RPMI7951 (cell line): ENCODE measurements at places on chromosomes 7 and 10. TPM values are rescaled to one million over a fixed set of nuclear protein-coding genes. Genes with fewer than 3 reads are reported as not detected.

- no peak for DNase-seq
Observed at GRCh38 chr10:128052696-128053095, 73.5 kb downstream of the MKI67 start.

DNA sequence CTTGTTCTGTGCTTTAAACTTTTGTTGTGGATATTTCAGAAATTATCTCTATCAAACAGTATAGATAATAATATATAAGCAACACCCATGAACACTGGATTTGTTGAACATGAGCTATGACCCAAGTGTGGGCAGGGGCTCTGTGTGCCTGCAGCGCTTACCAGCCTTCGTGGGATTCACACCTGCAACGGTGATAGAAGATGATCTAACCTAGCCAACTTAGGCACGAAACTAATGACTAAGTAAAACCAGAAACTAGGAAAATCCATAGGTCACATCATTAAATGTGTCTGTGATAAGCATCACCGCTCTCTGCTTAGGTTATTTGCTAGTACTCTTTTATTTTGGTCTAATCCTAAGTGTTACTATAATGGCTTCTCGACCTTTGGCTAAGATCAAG, 18.0 kb downstream of the SPAG6 start:
- no peak for DNase-seq

GRCh38 chr10:61634746-61635145, 28.0 kb upstream of the CABCOCO1 start:
- DNase-seq = no peak

DNA sequence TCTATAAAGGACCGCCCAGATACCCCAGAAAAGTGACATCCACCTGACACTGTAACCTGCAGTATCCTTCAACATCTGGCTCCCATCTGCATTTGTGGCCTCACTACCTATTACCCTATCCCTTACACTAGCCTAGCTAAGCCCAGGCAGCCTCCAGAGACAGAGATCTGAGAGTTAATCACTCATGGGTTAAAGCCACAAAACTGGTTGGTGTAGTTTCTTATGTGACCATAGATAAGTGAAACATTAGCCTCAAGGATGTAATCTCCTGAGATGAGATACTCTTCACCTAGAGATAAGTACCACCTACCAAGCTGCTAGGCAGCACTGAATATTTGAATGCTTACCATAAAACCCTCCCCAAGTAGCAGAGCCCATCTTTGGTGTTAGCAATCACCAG, 35.4 kb downstream of the CTTNBP2 start:
- DNase-seq = no peak

DNA sequence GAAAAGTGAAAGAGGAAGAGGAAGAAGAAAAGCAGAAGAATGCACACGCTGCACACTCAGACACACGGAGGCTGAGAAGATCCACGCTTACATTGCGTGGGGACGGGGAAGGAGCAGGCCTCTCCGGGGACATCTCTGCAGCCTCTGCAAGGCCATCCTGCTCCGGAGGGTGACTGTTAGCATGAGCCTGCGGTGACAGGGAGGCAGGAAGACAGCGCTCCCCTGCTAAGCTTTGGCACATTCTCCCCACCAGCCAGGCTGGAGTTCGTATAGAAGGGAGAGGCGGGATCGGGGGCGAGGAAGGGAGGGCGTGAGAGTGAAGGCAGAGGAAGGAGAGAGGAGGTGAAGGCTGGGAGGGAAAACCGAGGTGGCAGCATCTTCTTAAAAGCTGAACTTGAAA, 366.0 kb upstream of the SHH start:
- DNase-seq = no peak

GRCh38 chr7:4871056-4871680, 9.3 kb upstream of the PAPOLB start:
- DNase-seq = no peak

GRCh38 chr10:34333513-34333912, 481.6 kb downstream of the PARD3 start:
- DNase-seq = peak; percentile 41

- DNase-seq = no peak
Observed at GRCh38 chr7:36742911-36743775, 18.8 kb upstream of the AOAH start.

DNA sequence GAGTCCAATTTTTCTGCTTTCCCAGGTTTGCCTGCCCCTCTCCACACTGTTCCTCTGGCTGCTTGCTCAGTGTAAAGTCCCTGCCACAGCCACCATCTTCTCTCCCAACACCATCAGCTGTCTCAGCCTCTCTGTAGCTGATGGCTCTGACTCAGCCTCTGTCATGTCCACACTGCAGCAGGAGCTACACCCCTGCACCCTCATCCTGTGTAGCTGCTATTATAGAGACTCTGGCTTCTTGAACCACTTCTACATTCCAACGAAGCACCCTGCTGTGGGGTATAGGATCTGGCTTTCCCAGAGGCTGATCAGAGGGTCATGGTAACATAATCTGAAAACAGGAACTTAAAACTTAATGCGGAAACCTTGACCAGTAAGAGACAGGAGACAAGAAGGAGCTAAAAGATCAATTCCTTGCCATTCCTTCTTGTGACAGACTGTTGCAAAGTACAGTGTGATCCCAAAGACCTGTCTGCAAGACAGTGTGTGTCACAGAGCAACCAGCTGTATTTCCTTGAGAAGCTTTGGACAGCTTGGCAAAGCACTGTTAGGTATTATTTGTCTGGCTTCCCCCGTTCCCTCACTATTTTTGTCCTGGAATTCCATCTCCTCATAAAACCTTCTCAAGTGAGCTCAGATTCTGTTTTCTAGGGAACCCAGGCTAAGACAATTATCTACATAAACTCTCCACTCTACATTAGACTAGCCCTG, 42.3 kb downstream of the NRCAM start:
- DNase-seq = no peak

DNA sequence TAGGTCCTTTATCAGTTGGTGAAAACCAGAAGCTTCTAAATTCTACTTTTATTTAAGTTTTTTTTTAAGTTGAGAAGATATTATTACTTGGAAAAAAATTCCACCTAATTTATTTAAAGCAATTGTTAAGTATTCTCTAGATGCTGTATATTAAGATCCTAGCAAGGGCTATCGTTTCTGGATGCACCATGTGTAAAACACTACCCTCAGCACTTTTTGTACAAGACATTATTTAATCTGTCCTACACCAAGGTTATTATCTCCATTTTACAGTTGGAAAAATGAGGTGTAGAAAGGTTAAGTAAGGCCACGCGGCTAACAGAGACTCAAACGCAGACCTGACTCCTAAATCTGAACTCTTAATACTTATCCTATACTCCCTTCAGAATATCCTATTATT, 19.8 kb downstream of the RAB11FIP2 start:
- no peak for DNase-seq

DNA sequence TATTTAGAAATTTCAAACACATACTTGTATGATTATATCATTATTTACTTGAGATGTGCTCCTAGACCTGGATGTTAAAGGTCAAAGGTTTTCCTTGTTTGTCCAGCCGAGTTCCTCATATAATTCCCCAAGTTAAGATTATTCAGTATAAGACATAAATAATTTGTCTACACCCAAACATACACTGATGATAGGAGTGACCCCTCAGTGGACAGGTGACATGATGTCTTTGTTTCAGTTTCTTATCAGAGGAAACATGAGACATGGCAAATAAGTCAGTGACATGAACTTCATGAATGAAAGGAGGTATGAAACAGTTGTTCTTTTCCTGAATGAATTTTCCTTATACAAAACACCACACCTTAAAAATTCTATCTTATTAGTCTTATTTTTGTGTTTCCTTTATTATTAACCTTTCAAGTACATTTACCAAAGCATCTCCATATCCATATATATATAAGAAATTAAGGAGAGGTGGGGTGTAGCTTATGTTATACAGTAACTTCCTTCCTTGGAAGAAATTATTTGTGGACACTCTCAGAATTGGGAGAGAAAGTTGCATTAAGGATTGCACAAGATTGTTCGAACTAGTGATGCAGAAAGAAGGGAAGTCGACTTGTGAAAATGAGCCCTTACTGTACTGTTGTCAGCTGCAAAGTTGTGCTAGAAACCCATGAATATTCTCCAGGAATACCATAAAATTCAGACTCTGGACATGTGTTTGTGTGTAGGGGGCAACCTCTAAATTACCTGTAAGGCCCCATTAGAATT, 60.5 kb downstream of the POM121L12 start:
- no peak for DNase-seq

- DNase-seq = peak; percentile 66
Observed at GRCh38 chr7:66837007-66837406, 84.0 kb upstream of the TMEM248 start.

DNA sequence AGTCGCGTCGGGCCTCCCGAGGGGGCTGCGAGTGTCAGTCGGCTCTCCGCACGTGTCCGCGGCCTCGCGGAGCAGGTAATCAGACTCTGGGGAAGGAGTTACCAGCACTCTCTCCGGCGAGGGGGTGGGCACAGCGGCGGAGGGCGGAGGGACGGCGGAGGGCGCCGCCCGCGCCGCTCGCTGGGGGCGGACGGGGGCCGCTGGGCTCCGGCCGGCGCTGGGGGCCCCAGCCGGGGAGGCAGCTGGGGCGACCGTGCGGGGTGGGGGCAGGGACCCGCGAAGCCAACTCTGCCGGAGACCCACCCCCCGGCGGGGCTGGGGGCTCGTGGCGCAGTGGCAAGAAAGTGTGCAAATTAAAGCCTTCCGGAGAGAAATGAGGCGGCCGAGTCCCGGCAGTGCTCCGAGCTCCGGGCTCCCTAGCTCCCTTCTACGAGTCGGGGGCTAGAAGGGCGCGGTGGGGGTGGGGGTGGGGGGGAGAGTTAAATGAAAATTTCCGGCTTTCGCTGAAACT, at the start of gene CDK6:
Gene CDK6 (minus strand): TSS at position 85 of the 511 bp plus-strand sequence. CDS start 3,250 bp downstream, outside the sequence.
- peak; percentile 72 for DNase-seq

- no peak for DNase-seq
Observed at GRCh38 chr10:131790021-131790420, 110.8 kb upstream of the PPP2R2D start.

DNA sequence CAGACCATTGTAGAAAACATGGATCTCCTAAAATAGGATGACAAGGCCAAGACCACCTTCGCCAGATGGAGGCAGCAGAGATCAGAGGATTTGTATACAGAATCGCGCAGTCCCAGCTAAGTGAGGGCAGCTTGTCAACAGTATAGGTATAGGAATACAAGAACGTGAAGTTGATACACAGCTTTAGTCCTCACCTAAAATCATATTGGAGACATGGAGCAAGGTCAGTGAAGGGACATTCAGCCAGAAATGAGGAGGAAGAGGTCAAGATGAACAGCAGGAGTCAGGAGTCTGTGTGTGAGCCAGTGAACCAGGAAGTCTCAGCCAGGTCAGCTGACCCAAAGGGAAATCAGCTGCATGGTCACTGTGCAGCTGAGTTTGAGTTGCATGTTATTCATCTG, 263.4 kb upstream of the PRKCQ start:
- DNase-seq = no peak

GRCh38 chr7:157666530-157667040, 329.8 kb downstream of the DNAJB6 start:
- DNase-seq = no peak

- no peak for DNase-seq
Observed at GRCh38 chr7:118264836-118265235, 40.3 kb downstream of the ANKRD7 start.

DNA sequence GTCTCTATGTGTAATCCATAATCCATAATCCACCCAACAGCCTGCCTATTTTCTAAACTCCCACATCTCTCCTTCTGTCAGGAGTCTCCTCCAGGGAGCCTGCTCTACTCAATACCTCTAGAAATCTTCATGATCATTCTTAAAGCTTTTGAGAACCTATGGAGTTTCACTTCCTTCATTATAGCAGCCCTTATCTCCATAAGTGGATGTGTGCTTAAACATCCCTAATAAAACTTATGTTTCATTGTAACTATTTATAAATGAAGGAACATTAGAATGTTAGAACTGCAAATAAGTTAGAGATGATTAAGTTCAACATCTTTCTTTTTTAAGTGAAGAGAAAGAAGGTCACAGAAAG, 8.5 kb downstream of the CPED1 start:
- no peak for DNase-seq

DNA sequence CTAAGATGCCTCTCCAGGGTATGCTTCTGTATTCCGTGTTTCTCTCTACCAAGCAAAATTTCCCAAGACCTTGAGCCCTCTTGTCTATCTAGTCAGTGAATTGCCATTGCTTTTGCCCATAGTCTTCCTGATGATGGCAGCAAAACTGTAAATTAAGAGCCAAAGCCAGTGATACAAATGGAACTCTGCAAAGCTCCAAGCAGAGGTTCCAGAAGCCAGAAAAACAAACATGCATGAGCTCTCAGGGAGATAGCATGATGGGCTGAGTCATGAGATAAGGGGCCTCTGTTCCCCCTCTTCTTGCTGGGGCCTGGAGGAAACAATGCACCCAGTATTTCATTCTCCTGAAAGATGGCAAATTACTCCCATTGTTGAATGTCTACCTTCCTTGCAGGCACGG, 24.7 kb downstream of the LSMEM1 start:
- DNase-seq = no peak

DNA sequence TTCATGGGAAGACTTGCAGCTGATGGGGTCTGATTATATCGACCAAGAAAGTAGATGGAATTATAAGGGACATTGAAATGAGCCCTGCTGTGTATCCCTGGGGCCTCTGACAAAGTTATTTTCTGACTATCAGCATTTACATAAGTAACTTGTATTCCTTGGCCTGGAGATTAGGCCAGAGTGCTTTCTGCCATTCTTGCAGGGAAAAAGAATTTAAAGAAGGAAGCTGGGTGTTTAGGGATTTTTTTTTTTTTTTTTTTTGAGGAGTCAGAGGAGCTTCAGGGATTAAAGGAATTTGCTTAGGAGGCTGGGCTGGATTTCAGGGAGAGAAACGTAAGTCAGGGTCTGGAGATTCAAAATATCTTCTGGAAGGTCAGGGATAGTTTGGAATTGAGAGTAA, 4.6 kb downstream of the SPAM1 start:
- DNase-seq = no peak

DNA sequence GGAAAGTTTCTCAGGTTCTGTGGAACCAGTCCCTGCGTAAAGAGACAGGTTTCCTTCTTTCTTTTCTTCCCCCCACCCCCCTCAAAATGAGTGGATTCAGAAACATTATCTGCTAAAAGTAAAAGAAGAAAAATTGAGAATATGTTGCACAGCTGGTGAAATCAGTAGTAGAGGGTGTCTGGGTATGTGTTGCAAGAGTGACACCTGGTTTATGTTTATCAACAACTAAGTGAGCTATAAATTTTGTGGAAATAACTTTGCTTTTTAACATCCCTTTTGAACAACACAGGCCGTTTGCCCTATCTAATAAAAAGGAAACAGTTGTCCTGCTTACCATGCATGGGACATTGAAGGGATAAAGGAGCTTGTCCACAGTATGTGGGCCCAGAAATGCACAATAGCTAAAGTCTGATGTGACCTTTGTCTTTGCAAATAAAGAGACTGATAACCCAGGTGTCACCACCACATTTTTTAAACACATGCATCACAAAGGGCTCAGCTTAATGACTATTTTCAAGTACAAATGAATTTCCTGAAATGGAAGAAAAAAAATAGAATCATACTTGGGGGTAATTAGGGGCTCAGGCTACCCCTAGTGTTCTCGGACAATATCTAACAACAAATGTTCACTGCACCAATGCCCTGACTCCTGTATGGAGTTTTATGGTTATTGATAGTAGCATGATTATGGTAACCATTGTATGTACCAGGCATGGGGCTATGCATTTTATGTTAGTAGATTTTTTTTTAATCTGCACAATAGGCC, 221.7 kb upstream of the TCF7L2 start:
- no peak for DNase-seq

The MMD2 gene
- not detected in 2 replicates for total RNA-seq

The LIPM gene
- not detected in 2 replicates for total RNA-seq

The PKD1L1 gene
- 0.10 and 0.12 TPM in 2 replicates for total RNA-seq

The STEAP2 gene
- total RNA-seq = 4.5 and 5.8 TPM in 2 replicates

The SCART1 gene
- total RNA-seq = 0.10 and 0.24 TPM in 2 replicates

The HOXA7 gene
- total RNA-seq = 16.4 and 19.7 TPM in 2 replicates

The ELOVL3 gene
- 0.36 and 0.49 TPM in 2 replicates for total RNA-seq

The CRHR2 gene
- total RNA-seq = not detected in 2 replicates

The RUFY2 gene
- total RNA-seq = 13.7 and 18.5 TPM in 2 replicates

The CARD11 gene
- total RNA-seq = under 0.01 TPM in 1 of 2 replicates, not detected in the other

The H2BK1 gene
- total RNA-seq = not detected in 2 replicates

The GBF1 gene
- 23.9 and 31.0 TPM in 2 replicates for total RNA-seq
